ENCODE measurements at places on chromosomes 6 and 20.

GRCh38 chr20:13286607-13287006 is 65.5 kb downstream of the ISM1 start:
- no peak for DNase-seq

- no peak for DNase-seq
Observed at GRCh38 chr6:1658212-1659005, 48.7 kb downstream of the FOXC1 start.

DNA sequence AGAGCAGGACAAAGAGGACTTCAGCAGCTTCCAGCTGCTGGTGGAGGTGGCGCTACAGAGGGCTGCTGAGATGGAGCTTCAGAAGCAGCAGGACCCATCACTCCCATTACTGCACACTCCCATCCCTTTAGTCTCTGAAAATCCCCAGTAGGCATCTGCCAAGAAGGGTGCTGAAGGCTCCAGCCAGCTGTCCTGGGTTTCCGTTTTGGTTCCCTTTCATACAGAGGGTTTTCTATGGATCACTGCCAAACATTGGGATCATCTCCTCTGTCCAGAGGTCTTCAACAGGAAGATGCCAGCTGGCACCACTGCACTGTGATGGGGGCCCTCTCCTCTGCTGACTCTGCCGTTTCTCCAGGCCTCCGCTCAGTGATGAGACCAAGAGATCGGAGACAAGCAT is 14.3 kb upstream of the RAB5IF start:
- DNase-seq = no peak

- DNase-seq = no peak
Observed at GRCh38 chr6:34249469-34250261, 859 bp upstream of the SMIM29 start.

DNA sequence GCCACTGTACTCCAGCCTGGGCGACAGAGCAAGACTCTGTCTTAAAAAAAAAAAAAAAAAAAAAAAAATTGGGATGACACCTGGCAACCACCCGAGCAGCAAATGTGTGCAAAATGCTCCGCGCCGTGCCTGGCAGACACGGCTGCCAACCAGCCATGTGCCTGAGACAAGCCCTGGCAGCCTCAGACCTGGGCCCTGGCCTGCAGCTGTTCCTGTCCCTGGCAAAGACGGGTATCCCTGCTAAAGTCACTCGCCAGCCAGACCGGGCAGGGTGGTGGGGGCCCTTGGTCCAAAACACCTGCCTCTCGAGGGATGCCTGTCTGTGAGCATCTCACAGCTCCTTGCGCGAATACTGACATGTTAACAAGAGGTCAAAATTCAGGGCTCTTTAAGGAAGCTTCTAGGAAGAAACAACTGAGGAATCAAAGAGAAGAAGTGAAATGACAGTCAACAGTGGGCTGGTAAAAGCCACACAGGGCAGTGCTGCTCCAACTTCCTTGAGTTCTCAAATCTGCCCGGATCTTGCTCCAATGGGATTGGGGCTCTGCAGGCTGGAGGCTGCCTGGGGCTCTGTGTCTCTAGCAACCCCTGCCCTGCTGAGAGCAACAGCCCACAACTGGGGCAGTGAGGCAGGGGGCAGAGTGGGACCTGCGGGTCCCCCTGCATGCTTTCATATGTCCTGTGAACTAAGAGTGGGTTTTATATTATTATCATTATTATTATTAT is 53.4 kb downstream of the SYTL3 start:
- DNase-seq = no peak

DNA sequence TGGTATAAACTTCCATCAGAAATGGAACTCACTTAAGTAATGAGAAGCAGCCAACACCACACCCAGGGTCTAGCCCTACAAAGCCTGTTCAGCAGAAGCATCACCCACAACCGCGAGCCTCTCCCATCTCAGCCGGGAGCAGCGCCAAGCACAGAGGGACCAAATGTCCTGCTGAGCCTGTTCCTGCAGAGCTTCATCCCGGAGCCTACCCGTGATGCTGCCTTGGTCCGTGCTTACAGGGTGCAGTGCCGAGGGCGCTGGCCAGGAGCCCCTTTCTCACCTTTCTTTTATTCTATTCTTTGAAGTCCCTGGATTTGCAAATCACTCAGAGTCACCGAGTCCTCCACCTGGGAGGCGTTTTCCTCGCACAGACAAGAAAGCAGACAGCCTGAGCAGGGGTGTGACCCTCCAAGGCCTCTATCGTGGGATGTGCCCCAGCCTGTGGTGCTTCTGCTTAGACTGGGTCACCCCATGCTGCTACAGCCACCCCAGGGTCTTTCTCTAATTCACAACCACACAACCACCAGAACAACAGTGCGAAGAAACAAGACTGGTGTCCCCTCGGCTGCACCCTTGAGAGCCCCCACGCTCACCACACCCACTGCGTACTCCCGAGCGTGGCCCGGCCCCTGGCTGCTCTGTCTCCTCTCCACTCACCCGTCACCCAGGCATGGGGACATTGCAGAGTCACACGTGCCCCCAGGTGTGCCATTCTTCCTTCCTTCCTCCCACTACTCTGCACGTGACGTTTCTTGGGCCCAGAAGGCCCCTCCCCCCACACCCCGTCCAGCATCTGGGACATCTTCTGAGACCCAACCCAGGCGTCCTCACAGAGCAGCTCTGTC is 92.2 kb upstream of the MPC1 start:
- no peak for DNase-seq

GRCh38 chr6:87308970-87309369 is 13.4 kb upstream of the SMIM8 start:
- DNase-seq = no peak

DNA sequence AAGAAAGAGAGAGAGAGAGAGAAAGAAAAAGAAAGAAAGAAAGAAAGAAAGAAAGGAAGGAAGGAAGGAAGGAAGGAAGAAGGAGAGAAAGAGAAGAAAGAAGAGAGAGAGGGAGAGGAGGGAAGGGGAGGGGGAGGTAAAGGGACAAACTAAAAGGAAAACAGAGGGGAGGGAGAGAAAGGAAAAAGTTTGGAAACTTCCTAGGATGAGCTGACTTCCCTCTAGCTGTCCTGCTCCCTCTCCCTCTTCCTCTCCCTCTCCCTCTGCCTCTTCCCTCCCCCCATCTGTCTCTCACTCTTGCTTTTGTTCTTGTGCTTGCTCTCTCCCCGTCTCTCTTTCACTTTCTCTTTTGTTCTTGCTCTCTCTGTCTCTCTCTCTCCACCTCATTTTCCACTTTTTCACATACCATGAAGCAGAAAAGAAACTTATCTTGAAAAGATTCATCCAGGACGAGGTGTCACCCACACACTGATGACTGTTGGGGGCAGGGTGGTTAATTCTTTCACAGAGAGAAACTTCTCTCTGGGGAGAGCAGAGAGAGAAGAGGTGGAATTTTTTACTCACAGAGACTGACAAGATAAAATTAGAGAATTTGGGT is 56.4 kb upstream of the DUSP22 start:
- DNase-seq = no peak

DNA sequence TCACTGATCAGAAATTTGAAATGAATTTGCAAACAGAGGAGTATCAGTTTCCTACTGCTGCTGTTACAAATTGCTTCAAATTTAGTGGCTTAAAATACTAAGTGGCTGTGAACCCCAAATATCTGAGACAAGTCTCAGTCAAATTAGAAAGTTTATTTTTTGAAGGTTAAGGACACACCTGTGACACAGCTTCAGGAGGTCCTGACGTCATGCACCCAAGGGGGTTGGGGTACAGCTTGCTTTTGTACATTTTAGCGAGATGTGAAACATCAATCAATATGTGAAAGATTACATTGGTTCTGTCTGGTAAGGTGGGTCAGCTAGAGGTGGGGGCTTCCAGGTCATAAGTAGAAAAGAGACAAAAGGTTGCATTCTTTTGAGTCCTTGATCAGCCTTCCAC is 21.4 kb upstream of the ZFP64 start:
- DNase-seq = no peak

DNA sequence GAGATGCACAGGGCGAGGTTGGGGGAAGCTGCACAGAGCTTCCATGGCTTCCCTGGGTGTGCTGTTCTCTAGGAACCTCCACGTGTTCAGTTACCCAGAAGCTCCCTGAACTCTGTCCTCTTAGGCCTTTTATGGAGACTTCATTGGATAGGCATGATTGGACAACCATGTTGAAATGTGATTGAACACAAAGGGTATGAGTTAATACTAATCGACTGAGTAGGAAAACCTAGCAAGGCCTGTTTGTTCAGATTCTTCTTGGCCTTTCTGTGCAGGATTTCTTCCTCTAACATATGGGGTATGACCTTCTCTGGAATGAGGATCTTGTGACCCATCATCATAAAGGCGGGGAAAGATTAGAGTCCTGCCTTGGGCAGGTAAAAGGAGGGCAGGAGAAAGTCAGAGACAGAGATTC is 70.7 kb upstream of the SMIM29 start:
- no peak for DNase-seq

- no peak for DNase-seq
Observed at GRCh38 chr6:20744911-20745557, 210.8 kb downstream of the CDKAL1 start.

GRCh38 chr6:151205721-151206600 is 33.8 kb upstream of the AKAP12 start:
- DNase-seq = no peak

DNA sequence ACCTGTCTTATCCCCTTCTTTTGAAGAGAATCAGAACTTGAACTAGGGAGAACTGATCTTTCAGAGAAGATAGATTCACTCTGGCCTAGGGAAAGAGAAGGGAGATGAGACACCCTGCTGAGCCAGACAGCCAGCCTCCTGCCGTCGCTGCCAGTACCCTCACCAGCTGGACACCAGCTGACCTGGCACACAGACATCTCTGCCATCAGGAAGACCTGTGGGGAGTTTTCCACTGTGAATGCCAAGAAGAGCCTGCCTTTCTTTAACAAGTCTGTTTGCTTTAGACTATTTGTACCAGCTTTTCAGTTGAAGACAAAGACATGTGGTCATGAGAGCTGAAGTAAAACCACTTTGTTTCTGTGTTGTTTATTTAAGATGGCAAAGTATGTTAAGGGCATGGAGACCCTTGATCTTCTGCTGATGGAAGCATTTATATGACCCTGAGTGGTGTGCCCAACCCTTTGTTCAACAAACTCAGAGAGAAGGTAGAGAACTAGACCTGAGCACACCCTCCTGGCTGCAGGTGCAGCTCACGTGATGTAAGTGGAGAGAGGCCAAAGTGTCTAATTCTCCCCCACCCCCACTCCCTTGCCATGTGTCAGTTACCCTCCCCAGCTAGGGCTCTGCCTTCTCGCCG is 82.3 kb upstream of the SLC24A3 start:
- DNase-seq = peak; percentile 99

DNA sequence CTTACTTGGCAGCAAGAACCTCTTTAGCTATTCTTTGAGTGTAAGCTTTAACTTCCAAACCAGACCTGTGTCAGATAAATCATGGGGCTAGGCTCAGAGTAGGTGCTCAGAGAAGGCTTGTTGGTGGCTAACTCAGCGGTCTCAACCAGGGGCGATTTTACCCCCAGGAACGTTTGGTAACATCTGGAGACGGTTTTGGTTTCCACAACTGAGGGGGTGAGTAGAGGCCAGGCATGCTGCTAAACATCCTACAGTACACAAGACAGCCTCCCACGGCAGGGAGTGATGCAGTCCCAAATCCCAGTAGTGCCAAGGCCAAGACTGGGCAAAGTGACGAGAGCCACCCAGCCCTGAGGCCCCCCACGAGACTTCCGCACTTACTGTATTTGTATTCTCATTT is 59.2 kb downstream of the RAB44 start:
- no peak for DNase-seq

All from NCI-H510A (cell line).